CD4-positive, alpha-beta T cell treated with Interferon gamma for 1 hour (primary cell): ENCODE measurements at places on chromosomes 16 and 17.

DNA sequence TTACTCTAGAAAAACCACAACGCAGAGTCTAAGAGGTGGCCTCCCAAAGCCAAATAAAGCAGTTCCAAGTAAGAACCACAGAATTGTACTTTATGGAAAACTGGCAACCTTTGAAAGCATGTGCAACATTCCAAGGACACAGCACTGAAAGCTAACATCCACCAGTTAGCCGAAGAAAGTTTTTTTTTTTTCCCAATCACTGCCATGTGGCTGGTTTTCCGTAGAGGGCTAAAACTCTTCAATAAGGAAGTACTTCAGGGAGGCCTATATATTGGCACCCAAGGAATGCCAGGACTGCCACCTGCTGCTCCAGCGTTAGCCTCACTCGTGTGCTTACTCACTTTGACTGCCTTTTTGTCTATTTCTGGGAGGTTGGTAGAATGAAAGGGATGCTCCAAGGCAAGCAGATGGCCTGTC, 25.2 kb downstream of the CEP95 start:
- no peak for DNase-seq

- no peak for DNase-seq
These were observed 4.2 kb upstream of the MRPL28 start for GRCh38 chr16:374616-374926.

DNA sequence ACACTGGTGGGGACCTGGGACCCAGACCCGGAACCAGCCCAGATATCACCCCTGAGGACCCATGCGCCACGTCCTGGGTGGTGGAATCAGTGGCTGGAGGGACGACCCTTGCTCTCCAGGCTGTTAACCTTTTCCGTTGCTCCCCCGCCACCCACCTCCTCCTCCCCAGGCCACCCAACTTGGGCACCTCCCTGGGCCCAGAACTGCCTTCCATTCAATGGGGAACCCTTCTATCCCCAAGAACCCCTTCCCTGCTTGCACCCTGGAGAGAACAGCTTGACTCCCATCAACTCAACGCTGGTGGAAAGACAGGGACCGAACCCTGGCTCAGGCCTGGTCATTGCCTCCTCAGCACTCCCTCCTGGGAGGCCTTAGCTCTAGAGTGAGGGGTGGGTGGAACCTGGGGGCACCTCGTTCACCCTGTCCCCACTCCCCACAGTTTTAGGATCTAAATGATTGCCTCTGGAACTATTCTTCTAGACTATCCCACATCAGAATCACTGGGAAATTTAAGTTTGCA, 5.7 kb upstream of the IL32 start:
- no peak for DNase-seq

DNA sequence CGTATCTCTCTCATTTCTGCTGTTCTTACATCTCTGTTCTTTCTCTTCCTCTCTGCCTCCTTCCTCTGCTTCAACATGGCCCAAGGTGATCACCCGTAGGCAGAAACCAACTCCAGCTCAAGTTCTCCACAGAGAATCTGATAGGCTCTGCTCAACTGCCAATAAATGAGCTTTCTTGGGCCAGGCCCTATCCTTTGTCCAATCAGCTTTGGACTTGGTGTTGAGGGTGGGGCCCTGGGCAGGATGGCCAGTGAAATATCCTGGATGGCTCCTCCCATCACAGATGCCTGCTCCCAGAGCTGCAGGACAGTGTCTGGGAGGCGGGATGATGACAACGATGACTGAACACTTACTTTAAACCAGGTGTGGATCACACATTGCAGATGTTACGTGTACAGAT, 17.4 kb upstream of the BRD7 start:
- DNase-seq = no peak

DNA sequence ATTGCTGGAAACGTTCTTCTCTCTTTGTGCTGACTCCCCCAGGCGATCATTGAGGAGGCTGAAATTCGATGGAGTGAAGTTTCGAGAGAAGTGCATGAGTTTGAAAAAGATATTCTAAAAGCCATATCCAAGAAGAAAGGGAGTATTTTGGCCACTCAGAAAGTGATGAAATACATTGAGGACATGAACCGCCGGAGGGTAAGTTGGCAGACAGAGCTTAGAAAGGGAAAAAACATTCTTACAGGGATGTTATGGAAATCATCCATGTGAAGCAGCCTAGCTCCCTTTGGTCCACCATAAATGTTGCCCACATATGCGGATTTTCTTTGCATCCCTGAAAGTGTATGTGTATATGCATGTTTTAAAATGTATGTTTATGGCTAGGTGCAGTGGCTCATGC, 36.5 kb downstream of the PRSS54 start:
- no peak for DNase-seq
